ENCODE measurements at places on chromosomes 4 and X.

DNA sequence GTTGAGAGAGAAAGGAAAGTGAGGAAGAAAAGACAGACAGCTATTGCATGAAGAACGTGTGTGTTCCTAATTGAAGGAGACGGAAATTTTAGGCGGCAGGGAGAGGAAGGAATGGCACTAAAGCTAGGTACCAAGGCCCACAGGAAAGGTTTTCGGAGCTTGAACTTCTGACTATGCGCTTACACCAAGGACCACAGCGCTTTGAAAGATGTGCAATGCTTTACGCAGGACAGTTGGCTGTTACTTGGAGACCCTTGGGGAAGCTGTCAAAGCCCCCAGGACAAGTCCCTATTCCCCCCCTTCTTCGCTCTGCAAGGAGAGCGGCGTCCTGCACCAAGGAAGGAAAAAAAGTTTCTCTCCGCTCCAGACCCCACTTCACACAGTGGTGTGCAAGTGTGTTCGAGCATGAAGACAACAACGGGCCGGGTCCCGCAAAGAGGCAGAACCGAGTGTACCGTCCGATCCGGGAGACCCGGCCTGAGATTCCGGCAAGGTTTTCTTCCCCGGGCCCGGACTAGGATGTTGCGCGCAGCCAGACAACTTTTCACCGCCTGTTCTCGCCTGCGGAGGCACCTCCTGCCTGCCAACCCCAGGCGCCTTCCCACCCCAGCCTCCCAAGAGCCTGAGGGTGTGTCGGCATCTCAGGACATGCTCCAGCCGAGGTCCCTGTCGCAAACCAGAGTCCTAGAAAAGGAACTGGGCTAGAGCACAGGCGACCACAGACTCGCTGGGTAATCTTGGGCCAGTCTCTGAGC lies 896 bp downstream of the KDR start:
- DNase-seq, result no peak
- peak overlapping the region; percentile 57 for H3K27ac ChIP-seq
- H3K27me3 ChIP-seq, result no peaks in the 10 kb centered on the region

GRCh38 chr4:41072021-41072777 lies 142.1 kb downstream of the APBB2 start:
- H3K27me3 ChIP-seq, result no peaks in the 10 kb centered on the region
- H3K4me1 ChIP-seq, result peaks cover 6% of the 10 kb centered on the region
- no peak overlapping the region for H3K4me3 ChIP-seq
- H3K27ac ChIP-seq, result no peak overlapping the region
- no peak for DNase-seq
- no peaks in the 10 kb centered on the region for H3K36me3 ChIP-seq

- H3K36me3 ChIP-seq, result no peaks in the 10 kb centered on the region
- no peaks in the 10 kb centered on the region for H3K4me1 ChIP-seq
- no peaks in the 10 kb centered on the region for H3K27me3 ChIP-seq
- no peak overlapping the region for H3K4me3 ChIP-seq
- no peak overlapping the region for H3K27ac ChIP-seq
These were observed 13.8 kb downstream of the CLDN34 start for GRCh38 chrX:9980927-9981326.

- no peak overlapping the region for H3K4me3 ChIP-seq
- H3K4me1 ChIP-seq, result no peaks in the 10 kb centered on the region
- no peak overlapping the region for H3K27ac ChIP-seq
- H3K36me3 ChIP-seq, result no peaks in the 10 kb centered on the region
- H3K27me3 ChIP-seq, result no peaks in the 10 kb centered on the region
These were observed 3.5 kb upstream of the UGT2A2 start for GRCh38 chr4:69642961-69643360.

DNA sequence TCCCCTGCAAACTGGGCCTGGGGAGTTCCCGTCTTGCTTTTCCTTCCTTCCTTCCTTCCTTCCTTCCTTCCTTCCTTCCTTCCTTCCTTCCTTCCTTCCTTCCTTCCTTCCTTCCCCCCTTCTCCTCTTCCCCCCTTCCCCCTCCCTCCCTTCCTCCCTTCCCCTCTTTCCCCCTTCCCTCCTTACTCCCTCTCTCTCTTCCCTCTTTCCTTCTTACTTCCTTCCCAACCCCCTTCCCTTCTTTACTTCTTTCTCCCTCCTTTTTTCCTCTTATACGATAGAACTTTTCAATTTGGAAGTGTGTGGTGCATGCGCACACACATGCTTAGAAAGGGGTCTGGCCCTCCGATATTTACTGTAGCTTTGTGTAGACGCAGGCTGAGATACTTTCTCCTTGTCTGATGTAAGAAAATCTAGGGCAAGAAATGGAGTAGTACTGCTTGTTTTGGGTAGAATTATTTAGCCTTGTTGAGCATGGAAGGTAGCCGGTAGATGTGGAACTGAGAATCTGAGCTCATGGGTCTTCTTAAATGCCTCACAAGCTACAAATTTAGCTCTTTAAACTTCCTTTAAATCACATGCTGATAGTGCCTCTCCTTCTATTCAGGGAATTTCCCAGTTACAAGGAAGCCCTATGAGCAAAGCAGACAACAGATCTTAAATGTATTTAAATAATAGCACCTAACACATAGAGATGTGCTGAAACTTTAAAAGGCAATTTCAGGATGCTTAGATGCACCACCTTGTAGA lies 189.6 kb downstream of the GPAT3 start:
- no peaks in the 10 kb centered on the region for H3K27me3 ChIP-seq
- H3K4me1 ChIP-seq, result no peaks in the 10 kb centered on the region
- no peaks in the 10 kb centered on the region for H3K36me3 ChIP-seq
- no peak for DNase-seq
- no peak overlapping the region for H3K4me3 ChIP-seq

Measured in uterus (tissue), 4 donors.